ENCODE measurements at places on chromosomes 6 and 20.

DNA sequence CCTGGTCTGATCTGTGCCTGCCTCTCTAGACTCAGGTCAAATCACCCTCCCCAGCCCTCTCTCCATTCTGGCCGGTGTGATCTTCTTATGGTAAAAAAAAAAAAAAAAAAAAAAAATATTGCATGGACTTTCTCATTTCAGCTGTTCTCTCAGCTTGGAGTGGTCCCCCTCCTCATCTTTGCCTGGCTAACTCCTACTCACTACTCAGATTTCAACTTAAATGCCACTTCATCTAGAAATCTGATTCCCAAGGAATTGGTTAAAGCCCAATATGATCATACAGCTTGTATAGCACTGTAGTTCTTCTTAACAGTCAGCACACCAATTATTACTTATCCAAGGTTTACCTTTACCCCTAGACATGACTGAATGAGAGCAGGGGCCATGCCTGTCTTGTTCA lies 105.9 kb upstream of the CARMIL1 start:
- no peak for DNase-seq

GRCh38 chr6:96907498-96907897 lies 9.8 kb upstream of the NDUFAF4 start:
- peak; percentile 90 for DNase-seq

DNA sequence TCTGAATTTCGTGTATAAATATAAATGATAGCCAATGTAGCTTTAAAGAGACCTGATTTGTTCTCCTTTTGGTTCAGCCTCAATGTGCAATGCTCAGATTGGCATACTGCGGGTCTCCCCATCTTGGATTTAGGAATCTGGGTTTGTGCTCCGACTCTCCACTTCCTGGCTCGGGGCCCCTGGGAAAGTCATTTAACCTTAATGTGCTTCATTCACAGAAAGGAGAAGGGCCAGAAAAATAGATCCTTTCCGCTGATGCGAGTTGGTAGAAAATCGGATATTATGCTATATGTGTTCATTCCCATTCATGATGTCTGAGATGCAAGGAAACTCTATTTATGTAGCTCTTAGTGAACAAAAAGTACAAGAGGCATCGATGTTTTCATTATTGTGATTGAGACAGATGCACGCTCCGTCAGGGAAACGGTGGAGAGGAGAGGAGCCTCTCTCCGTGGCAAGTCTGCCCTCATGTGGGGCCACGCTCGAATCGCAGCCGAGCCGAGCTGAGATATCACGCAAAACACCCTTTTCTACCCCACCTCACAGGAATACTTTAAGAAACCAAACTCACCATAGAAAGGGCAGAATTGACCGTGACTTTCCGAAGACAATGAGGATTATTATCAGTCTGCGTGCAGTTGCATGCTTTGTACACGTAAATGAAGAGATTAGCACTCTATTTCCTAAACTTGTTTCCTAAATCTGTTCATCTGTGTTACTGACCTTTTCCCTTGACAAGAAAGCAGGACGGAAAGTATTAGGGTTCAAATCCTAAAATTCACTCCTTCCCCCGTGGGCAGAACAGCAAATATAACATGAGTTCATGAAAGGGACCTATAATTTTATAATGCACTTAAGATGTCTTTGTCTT lies 136.6 kb downstream of the COL9A1 start:
- DNase-seq, result peak; percentile 58

DNA sequence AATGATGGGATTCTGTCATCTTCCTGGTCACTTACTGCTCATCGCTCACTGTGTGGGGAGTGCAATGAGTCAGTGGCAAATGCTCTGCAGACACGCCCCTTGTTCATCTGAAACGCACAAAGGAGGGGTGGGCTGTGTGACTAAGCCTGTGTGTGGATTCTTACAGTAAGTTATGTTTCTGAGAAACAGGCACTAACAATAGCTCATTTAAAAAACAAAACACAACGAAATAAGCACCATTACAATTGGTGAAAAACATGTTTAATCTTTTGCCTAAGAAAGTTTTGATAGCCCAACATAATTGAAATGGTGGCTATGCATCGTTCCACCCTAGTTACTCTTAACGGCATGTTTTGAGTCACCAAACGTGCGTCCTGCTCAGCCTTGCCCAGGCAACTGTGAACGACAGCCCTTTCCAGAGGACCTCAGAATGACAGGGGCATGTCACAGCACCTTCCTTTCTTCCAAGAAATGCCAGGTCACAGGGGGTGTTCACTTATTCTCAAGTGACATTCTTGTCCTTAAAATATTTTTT lies 118.4 kb upstream of the SGK1 start:
- peak; percentile 91 for DNase-seq

GRCh38 chr6:9977411-9977810 lies 437.5 kb downstream of the TFAP2A start:
- DNase-seq, result no peak

DNA sequence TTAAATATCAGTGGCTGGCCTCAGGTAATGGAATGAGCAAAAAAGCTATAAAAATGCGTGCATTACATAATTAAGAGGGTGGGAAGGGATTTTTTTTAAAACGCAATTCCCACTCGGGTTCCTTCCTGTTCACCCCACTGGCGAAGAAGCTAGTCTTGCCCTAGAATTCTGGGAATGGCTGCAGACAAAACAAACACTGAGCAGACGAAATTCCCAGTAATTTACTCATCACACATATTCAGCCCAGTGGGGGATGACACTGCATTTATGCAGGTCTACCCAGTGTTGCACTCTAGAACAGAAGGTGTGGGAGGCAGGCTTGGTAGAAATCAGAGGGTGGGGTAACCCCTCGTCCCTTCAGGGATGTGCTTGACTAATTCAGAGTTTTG lies 2695.0 kb upstream of the DEFB115 start:
- DNase-seq, result no peak

DNA sequence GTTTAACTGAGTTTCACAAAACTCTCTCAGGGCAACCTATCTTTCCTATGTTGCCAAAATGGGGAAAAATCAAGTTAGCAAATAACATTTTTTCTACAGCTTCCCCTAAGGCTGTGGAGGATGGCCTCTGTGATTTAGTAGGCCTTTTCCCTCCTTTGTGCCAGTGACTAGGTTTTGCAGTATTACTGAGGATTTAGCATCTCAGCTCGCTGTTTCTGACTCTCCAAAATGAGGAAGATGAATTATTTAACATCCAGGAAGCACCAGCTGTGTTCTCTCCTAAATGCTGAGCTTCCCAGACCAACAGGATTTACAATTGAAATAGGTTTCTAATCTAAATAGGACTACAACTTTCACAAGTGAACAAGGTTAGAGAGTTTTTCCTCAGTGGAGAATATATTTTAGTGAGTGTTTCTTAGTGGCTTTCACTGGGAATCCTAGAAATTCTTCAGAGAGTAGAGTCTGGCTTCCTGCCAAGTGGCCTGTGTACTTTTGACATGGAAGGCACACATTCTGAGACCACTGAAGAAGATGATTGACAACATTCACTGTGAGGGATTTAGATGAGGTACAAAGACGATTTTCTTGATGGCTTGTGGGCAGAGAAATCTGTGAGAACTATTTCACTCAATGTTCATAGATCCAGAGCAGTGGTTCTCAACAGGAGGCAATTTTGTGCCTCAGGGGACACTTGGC lies 62.4 kb downstream of the PTCHD4 start:
- DNase-seq, result no peak

DNA sequence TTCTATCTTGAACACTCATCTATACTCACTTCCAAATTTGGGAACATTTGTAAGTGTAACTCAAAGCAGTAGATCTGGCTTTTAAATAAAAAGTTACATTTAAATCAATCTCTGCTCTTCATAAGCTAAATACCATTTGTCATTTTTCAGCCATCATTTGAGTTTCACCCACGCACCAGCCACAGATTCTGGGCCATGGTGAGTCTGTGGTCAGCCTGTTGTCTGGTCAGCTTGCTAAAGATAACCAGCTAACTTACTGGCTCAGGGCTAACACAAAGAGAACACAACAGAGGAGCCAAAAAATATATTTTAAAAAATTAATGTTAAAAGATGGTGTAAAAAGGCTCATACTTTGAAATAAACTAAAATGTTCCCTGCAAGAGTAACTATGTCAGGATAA lies 181.3 kb downstream of the KIF6 start:
- no peak for DNase-seq

DNA sequence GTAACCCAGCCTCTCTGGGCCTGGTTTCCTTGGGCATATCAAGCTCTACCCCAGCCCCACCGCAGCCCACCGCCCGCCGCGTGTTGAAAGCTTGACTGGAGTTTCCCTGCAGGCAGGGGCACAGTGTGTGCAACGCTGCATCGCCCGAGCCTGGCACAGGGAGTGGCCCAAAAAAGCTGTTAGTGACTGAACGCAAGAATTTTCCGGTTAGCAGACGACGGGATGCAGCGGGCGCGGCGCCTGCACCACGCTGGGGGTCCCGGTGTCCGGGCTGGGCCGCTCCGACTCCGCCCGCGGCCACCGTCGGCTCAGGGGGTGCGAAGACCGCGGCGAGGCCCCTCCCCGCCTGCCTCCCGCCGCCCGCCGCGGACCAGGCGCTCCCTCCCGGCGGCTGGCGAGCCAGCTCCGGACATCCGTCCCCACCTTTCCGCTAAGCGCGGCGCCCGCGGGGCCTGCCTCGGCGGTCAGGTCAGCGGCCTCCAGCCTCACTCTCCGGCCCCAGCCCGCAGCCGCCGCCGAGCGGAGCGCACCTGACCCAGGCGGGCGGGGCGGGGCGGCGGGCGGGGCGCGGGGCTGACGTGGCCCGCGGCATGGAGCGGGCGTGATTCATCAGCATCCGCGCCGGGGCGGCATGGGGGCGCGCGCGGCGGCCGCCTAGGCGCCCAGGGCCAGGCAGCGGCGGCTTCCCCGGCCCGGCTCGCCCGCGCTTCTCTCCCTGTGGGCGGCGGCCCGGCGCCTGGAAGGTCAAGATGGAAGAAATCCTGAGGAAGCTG lies at the start of gene ARFGEF3:
Gene ARFGEF3 (plus strand): TSS at position 602 of the 773 bp plus-strand sequence. CDS start 148 bp downstream, at position 750.
- peak; percentile 68 for DNase-seq

- no peak for DNase-seq
These were observed 427.3 kb upstream of the FLRT3 start for GRCh38 chr20:14764511-14765369.

- no peak for DNase-seq
These were observed 26.1 kb downstream of the MAN1A1 start for GRCh38 chr6:119323478-119323877.

DNA sequence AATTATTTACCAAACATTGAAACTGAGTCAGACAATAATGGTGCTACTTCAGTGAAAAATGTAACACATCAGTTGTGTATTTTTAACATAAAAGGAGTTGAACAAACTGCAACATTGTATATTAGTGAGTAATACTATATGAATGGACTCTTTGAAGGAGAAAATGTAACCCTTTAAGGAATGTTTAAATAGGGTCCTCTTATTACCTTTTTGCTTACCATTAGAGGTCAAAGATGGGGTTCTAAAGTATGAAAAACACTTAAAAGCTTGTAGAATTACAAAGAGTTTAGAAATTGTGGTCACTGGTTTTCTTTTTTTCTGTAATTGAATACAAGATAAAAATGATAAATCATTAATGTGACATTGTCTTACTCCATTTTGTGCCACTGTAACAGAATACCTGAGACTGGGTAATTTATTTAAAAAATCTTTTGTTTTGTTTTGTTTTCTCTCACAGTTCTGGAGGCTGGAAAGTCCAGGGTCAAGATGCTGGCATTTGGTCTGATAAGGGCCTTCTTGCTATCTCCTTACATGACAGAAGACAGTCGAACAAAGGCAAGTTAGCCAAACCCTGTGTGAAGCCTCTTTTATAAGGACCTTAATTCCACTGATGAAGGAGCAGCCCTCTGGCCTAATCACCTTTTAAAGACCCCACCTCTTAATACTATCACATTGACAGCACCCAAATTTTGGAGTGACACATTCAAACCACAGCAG lies 43.2 kb downstream of the SESN1 start:
- DNase-seq, result no peak

DNA sequence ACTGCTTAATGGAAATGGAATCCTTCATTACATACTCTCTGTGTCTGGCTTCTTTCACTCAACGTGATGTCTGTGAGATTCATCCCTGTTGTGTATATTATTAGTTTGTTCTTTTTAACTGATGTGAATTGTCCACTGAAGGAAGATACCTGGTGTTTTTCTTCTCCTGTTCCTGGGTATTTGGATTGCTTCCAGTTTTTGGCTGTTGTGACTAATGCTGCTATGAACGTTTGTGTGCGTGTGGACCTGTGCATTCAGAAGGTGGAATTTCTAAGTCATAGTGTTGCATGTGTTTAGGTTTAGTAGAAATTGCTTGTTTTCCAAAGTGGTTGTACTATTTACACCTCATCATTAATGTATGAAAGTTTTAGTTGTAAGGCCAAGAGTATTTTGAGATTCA lies 3.8 kb downstream of the TULP4 start:
- DNase-seq, result no peak

DNA sequence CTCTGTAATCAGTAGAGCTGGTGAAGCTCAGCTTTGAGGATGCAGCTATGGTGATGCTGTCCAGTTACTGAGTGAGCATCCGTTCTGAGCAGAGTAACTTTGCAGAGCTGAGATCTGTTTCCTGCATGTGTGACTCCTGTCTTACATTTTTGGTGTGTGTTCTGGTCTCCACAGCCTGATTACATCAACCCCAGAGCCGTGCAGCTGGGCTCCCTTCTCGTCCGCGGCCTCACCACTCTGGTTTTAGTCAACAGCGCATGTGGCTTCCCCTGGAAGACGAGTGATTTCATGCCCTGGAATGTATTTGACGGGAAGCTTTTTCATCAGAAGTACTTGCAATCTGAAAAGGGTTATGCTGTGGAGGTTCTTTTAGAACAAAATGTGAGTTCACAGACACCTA lies 81.6 kb downstream of the FAM120B start:
- no peak for DNase-seq

- DNase-seq, result no peak
These were observed 95.3 kb downstream of the CD109 start for GRCh38 chr6:73791336-73791735.

- DNase-seq, result no peak
These were observed 282.7 kb downstream of the PLCB1 start for GRCh38 chr20:8414586-8415274.

DNA sequence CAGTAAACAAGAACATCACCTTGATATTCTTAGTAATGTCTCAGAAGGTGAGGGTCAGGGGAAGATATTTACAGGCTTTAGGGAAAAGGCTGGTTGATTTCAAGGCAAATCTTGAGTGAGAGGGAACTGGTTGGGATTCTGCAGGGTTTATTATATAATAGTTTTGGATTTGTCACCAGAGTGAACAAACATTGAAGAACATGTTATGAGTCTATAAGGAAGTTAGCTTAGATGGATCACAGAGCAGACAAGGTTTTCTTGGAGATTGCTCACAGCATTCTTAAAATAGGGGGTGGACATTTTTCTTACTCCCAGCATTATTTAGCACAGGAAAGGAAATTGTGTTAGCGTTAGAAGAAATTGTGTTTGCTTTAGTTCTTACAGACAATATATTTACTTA lies 324.9 kb downstream of the LAMA2 start:
- DNase-seq, result no peak
